ENCODE measurements at places on chromosomes 4 and X. TPM values are rescaled to one million over a fixed set of nuclear protein-coding genes. Genes with fewer than 3 reads are reported as not detected.

DNA sequence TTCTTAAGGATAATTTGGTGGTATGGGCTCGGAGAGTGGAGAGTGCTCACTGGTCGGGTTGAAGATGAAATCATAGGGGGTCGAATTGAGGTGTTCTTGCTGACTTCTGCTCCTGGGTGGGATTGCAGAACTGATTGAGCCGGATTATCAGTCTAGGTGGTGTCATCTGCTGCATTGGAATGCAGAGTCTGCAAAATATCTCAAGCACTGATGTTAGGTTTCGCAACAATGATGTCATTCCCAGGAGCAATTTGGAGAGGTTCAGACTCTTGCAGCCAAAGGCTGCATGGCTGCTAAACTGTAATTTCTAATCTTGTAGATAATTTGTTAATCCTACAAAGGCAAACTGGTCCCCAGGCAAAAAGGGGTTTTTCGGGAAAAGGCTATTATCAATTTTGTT lies 67.7 kb downstream of the RHOH start:
- no peak for DNase-seq

GRCh38 chr4:184851200-184851541 lies 25.4 kb upstream of the ACSL1 start:
- no peak for DNase-seq

DNA sequence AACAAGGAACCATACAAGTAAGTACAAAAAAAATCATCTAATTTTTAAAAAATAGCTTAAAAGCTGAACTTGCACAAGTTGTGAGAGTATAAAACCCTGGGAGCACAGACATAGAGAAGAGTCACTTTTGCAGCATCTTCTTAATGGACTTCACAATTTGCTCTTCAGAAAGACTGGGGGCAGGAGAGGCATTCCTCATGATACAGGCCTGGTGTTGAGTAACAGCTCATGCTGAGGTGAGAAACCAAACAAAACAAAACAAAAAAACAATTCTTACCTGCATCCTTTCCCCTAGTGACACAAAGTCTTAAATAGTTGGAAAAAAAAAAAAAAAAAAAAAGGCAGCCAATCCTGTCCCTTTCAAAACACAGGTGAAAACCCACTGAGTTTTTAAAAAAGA lies 562.8 kb downstream of the FSTL5 start:
- no peak for DNase-seq

DNA sequence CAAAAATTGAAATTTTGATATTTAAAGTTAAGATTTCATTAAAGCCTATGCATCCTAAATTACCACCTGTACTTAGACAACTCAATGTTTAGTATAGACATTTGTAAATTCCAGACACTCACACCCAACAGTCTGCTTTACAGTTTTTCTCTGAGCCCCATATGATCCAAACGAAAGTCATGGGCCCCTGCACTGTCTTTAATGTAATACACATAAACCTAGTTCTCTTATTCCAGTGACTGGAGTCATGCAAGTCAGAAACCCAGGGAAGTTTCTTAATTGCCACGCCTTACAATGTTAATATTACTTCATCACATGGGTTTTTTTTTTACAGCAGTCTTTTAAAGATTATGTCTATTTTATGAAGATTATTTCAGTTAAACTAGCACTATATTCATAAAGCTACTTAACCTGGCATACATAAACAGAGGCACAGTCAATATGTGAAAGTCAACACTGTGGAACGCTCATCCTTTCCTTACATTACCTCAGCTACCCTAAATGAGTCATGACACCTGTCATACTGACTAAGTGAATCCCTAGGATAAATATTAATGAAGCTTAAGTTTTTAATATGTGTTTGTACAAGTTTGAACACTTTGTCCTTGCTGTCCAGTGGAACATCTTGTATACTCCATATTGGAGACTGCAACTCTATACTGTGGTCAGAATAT lies 67.7 kb upstream of the H2AZ1 start:
- DNase-seq = no peak

DNA sequence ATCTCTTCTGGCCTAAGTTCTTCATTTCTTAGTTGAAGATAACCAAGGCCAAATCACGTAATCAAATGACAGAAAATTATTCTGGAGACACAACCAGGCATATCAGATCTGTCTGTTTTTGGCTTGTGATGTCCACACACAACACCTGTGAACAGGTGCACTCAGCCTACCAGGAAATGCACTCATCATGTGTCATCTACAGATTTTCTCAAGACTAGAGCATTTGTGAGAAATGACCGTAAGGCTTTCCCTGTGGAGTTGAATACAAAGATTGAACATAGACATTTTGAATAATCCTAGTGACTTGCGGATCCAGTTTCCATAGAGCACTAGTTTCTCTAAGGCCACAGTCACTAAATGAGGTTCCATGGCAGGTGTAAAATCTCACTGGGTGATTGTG lies 26.7 kb upstream of the CXCL8 start:
- no peak for DNase-seq

- DNase-seq = no peak
Measured at GRCh38 chr4:137623013-137623412, 90.7 kb upstream of the PCDH18 start.

DNA sequence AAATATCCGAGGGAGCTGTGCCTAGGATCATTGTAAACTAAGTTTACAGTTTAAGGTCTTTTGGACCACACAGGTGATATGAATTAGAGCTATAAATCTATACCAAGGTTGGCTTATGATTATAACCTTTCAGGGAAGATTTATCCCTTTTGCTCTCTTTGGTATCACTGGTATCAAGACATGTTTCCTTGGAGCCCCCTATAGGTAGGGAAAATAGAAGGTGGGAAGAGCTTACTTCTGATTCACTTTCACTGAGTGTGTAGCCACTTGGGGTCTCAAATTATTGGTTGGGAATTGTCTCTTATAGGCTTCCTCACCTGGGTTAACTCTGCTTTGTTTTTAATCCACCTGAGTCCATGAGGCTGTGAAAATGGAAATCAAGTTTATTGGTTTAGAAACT lies 262.1 kb upstream of the NR3C2 start:
- DNase-seq = no peak

DNA sequence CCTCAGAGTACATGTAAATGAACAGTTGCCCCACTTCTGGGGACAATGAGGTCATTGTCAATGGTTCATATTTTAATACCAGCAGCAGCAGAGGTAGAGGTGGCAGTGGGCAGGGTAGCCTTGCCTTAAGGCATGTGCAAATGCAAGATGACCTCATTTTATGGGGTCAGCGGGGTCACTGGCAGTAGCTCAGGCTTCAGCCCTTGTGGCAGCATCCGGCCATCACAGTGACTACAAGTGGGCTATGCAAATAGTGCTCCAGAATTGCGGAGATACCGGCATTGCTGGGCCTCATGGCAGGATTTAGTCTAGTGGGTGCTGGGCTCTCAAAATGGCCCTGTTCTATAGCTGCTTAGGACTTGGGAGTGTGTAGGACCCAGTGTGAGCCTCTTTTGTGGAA lies 144.7 kb downstream of the FAM47A start:
- no peak for DNase-seq

GRCh38 chrX:104435249-104435648 lies 130.8 kb upstream of the IL1RAPL2 start:
- DNase-seq = no peak

DNA sequence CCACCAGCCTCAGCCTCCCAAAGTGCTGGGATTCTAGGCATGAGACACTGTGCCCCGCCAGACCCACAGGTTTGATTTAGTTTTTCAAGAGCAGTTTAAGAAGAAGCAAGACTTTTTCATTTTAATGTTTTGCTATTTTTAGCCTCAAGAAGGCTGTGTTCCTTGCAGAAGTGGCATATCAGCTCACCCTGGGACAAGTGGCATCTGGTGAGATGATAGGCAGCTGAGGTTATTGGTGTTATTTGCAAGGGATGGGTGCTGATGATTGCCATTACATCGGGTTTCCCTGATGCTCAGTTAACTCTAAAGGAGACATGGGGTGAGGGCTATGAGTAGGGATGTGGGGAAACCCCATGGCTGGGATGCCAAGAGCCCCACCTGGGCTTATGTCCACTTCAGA lies 120.4 kb downstream of the MXRA5 start:
- DNase-seq = no peak

- no peak for DNase-seq
Measured at GRCh38 chr4:138267835-138268234, 25.7 kb upstream of the SLC7A11 start.

DNA sequence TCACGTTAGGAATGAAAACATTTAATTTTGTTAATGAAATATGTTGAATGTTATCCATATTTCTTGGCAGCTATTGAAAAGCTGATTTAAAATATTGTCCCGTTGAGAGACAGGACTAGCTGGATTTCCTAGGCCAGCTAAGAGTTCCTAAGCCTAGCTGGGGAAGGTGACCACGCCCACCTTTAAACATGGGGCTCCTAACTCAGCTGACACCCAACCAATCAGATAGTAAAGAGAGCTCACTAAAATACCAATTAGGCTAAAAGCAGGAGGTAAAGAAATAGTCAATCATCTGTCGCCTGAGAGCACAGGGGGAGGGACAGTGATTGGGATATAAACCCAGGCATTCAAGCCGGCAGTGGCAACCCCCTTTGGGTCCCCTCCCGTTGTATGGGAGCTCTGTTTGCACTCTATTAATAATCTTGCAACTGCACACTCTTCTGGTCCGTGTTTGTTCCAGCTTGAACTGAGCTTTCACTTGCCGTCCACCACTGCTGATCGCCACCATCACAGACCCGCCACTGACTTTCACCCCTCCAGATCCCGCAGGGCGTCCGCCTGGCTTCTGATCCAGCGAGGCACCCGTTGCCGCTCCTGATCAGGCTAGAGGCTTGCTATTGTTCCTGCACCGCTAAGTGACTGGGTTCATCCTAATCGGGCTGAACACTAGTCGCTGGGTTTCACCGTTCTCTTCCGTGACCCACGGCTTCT lies 308.9 kb downstream of the GLUD2 start:
- no peak for DNase-seq

Gene PDGFRA
- 96.8 TPM for total RNA-seq

Gene PTTG2
- 4.1 TPM for total RNA-seq

Gene FGFR3
- total RNA-seq = 6.4 TPM
